Neural crest cell (in vitro differentiated cells): ENCODE measurements at places on chromosomes 2 and 18. TPM values are rescaled to one million over a fixed set of nuclear protein-coding genes. Genes with fewer than 3 reads are reported as not detected.

Gene FAM124B
- total RNA-seq, result not detected in 2 replicates

Gene TRIM43
- not detected in 2 replicates for total RNA-seq

Gene PLB1
- 0.16 TPM in 1 of 2 replicates, not detected in the other for total RNA-seq

Gene FKBP1B
- total RNA-seq, result 22.0 and 22.1 TPM in 2 replicates

Gene IGFBP5
- total RNA-seq, result 140 TPM in 2 replicates

- DNase-seq, result no peak
- no peak overlapping the region for H3K27ac ChIP-seq
- H3K4me1 ChIP-seq, result peaks cover 6% of the 10 kb centered on the region
Measured at GRCh38 chr2:3296182-3296972, 81.2 kb downstream of the EIPR1 start.

DNA sequence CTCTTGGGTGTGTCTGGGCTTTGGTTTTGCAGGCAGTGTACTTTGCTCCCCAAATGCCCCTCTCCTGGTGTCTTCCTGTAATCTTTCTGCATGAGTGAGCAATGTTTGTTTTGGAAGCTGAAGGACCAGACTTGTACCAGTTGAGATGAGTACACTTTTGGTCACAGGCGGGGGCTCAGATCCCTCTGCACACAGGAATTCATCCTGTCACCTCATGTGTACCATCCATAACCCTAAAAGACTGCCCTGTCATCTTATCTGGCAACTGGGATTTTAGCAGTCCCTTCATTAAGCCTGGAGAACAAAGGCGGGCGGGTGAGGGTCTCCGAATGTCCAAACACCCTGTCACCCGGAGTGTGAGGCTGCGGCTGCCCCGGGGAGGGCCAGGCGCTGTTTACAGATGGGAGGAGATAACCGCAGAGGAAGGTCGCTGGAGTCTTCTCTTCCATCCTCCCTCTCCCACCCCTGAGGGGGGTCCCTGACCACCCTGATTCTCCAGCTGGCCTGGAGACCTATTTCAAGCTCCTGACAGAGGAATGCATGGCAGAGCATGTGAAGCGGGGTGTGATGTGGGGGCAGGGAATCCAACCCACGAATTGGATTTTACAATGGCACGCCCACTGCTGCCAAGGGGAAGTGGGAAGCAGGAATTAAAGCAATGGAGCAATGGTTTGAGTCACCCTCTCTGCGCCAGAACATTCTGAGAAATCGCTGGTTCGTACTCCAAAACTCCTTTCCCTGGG, 158.2 kb upstream of the MYCN start:
- H3K4me1 ChIP-seq, result peaks cover 58% of the 10 kb centered on the region
- no peak overlapping the region for H3K4me3 ChIP-seq
- no peaks in the 10 kb centered on the region for H3K27me3 ChIP-seq
- H3K36me3 ChIP-seq, result no peaks in the 10 kb centered on the region
- no peak for DNase-seq

- peaks cover 4% of the 10 kb centered on the region for H3K4me1 ChIP-seq
- no peaks in the 10 kb centered on the region for H3K36me3 ChIP-seq
- H3K27me3 ChIP-seq, result peaks cover 2% of the 10 kb centered on the region
- DNase-seq, result no peak
- no peak overlapping the region for H3K4me3 ChIP-seq
- no peak overlapping the region for H3K27ac ChIP-seq
Measured at GRCh38 chr2:56292951-56293350, 109.2 kb downstream of the CCDC85A start.

DNA sequence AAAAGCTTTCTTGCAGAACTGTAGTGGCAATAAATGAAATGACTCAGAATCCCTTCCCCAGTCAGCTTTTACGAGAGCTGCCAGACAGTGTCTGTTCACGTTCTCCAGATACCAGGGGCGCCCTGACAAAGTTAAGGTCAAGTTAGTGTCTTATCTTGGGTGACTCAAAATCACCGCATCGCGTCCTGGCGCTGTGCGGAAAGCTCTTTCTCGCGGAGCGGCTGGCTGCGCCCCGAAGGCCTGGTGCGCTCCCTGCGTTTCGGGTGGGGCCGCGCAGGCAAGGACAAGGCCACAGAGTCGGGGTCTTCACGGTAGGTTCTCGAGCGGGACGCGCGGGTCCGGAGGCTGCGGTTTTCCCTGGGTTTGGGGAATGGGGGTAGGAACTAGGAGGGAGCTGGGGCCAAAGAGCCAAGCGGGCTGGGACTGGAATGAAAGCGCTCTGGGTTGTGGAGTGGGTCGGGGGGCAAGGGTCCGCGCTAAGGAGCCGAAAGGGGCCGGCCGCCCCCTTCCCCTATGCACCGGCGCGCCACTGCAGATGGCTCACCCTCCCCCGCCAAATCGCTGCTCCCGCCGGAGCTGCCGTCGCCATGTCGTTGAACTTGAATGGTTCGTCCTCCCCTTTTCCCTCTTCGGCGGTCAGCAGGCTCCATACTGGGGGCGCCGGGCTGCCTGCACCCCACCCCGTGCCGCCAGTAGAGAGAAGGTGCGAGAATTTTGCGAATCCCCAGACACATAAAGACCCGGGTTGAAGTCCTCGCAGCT, 2.6 kb upstream of the HOXD11 start:
- H3K36me3 ChIP-seq, result peaks cover 4% of the 10 kb centered on the region
- peaks cover 93% of the 10 kb centered on the region for H3K27me3 ChIP-seq
- no peak for DNase-seq
- H3K4me3 ChIP-seq, result no peak overlapping the region

- H3K4me1 ChIP-seq, result peaks cover 4% of the 10 kb centered on the region
- H3K27me3 ChIP-seq, result peaks cover 4% of the 10 kb centered on the region
- no peaks in the 10 kb centered on the region for H3K36me3 ChIP-seq
- DNase-seq, result no peak
- no peak overlapping the region for H3K4me3 ChIP-seq
- no peak overlapping the region for H3K27ac ChIP-seq
Measured at GRCh38 chr2:30108851-30109250, 38.0 kb upstream of the YPEL5 start.

GRCh38 chr2:197857476-197858107, 53.2 kb downstream of the PLCL1 start:
- H3K36me3 ChIP-seq, result no peaks in the 10 kb centered on the region
- no peaks in the 10 kb centered on the region for H3K27me3 ChIP-seq
- no peak overlapping the region for H3K4me3 ChIP-seq
- DNase-seq, result no peak

DNA sequence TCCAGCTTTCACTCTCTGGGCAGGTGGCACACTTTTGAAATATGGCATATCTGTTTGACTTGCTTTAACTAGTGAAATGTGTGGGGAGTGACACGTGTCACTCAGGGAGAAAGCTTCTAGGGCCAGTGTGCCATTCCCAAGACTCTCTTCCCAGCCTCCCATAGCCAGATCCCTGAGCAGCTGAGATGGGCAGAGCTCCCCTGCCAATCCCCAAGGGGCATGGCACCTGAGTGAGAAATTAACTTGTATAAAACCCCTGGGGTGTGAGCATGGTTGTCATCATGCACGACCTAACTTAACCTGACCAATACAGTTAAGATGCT, 39.0 kb upstream of the MARCO start:
- no peak for DNase-seq
- peaks cover 2% of the 10 kb centered on the region for H3K27me3 ChIP-seq
